ENCODE measurements at places on chromosomes 4 and X.

DNA sequence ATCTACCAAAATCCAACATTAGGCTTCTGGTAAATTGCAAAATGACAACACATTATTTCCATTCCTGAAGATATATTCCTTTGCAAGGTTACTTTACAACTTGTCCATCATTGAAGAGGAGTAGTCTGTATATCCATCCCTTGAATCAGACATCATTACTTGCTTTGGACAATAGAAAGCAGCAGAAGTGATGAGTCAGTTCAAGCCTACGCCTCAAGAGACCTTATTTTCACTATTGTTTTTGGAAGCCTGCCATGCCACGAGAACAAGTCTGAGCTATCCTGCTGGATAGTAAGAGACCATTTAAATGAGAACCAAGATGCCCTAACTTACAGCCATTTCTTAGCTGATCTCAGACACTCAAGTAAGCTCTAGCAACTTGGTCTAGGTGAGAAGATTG, 246.0 kb upstream of the HHIP start:
- DNase-seq: peak; percentile 95

DNA sequence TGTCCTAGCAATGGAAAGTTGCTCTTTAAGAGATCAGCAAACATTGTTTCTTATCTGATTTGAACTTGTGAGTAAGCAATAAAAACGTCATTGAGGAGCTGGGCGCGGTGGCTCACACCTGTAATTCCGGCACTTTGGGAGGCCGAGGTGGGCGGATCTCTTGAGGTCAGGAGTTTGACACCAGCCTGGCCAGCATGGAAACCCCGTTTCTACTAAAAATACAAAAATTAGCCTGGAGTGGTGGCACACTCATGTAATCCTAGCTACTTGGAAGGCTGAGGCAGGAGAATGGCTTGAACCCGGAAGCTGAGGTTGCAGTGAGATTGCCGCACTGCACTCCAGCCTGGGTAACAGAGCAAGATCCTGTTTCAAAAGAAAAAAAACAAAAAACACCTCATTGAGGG, 11.2 kb upstream of the PLAC8 start:
- DNase-seq: no peak

DNA sequence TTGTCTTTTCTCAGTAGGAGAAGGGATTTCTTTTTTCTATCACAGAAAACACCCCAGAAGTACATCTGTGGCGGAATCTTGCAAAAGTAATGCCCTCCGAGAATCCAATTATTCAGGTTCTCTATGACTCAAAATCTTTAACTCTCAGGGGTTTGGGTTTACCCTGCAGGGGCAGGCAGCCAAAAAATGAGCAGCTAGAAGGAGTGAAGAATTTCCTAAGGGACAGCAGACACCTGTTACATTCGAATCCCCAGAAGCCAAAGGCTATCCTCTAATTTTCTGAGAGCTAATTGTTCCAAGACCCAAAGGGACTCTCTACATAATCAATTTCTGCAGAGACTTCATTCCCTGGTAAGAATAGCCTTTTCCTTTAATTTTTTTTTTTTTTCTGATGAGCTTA, 27.5 kb upstream of the CBR4 start:
- no peak for DNase-seq

DNA sequence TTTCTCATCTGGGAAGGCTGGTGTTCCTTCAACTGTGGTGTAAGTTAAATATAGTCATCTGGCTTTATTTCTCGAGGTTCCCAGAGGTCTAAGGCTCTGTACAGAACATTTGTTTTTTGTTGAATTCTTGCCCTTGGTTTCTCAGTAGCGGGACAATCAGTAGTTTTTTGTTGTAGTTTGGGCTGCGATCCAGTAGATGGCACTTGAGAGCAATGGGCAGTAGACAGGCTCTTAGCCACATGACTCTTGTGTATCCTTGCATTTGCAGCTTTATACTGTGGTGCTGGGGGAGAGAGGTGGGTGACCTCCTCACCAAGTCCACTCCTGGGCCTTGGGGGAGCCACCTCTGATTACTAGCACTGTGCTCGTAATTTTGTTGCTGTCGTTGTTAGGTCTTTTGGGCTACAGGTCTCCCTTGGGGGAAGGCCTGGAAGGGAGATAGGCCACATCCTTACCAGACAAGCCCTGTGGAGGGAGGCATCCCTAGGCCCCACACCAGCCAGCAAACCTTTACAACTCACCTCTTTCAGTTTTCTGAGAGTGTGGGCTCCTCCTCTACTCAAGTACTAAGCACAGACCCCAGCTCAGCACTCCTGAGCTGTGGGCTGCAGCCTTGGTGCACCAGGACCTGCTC, 8.1 kb downstream of the ETDB start:
- peak; percentile 27 for DNase-seq

DNA sequence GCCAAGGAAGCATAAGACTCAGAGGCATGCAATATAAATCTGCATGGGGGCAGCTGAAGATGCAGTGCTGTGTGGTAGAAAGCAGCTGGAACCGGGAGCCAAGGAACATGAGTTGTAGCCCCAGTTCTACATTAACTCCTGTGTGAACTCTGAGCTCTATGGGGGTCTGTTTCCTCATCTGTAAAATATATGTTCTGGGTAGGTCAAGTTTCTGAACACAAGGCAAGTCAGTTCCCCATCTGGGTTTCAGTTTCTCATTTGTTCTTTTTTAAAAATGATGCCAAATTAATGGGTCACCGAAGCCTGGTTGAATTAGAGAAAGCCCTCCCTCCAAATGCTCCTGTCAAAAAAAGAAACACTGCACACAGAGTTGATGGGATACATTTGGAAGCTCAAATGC, 24.0 kb downstream of the UNC5C start:
- no peak for DNase-seq

GRCh38 chrX:19107035-19107434, 15.2 kb downstream of the ADGRG2 start:
- no peak for DNase-seq

GRCh38 chr4:14293582-14293981, 666.1 kb upstream of the BOD1L1 start:
- no peak for DNase-seq

DNA sequence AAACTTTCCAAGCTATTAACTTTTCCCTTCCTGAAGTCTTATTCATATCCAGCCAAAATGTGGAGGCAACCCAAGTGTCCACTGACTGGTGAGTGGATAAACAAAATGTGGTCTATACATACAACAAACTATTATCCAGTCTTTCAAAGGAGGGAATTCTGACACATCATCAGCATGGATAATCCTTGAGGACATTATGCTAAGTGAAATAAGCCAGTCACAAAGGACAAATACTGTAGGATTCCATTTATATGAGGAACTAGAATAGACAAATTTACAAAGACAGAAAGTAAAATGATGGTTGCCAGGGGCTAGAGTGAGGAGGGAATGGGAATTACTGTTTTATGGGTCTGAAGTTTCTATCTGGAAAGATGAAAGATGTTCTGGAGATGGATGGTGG, 178.7 kb upstream of the PITX2 start:
- DNase-seq: no peak

DNA sequence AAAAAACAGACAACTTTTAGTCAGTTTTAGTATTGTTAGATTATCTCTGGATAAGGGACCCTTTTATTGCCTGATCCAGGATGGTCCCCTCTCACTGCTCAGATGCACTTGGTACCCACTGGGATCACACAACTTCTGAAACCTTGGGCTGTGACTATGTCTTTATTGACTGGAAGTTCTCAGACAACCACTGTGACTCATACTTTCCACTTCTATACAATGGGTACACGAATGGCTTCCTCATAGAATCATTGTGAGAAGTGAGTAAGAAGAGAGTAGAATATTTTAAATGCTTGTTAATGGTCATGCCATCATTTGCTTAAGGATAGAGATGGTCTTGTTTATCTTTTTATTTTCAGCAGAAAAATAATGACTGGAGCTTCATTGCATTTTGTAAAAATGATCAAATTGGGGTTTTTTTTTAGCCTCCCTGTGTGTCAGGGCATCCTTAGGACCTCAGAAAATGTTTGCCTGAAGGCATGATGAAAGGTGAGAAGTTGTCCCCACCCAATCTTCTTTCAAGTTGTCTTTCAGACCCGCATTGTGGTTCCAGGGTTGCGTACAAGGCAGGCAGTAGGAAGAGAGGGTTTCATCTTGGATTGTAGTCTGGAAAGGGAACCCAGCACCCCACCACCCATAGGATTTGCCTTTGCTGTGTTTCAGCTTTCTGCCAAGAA, 115.1 kb downstream of the CPEB2 start:
- no peak for DNase-seq

GRCh38 chrX:134625315-134625718, 33.0 kb downstream of the PLAC1 start:
- DNase-seq: peak; percentile 48

DNA sequence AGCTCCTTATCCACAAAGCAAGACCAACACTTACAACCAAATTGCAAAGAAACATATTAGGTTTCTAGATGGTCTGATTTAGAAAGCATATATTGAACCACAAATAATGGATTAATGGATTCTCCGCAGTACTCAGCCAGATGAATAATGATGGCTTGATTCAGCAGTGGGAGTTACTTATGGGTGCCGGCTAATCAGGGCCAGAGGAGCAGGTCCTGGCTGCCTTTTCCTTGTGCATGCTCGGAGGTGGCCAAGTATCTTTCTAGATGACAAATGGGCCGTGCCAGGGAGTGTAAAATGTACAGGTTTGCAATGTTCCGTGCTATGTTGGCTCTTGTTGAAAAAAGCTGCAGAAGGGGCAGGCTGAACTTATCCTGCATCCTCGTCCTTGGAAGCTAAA, 70.2 kb downstream of the VCX3A start:
- DNase-seq: no peak

- DNase-seq: no peak
Measured at GRCh38 chr4:150584111-150584915, 2.4 kb downstream of the MAB21L2 start.

GRCh38 chrX:11725631-11726442, 32.2 kb upstream of the MSL3 start:
- DNase-seq: no peak

DNA sequence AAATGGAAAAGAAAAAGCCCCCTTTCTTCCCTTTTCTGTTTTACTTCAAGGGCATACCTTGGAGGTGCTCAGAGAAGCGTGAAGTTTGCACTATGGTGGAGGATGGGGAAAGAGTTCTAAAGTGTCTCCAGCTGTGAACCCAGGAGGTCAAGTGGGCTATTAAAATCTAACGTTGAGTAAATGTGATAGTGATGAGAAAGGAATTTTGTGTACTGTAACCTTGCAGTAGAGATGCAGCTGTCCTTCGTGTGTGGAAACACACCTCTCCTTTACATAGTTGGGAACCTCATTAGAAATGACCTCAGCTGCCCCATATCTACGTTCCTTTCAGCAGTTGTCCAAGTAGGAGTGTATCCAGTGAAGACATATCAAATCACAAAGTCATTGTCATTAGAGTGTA, 26.5 kb downstream of the ADH5 start:
- DNase-seq: peak; percentile 14

- peak; percentile 7 for DNase-seq
Measured at GRCh38 chr4:87074121-87074488, 139.3 kb downstream of the AFF1 start.

- DNase-seq: no peak
Measured at GRCh38 chrX:139596068-139596467, 65.5 kb downstream of the F9 start.

DNA sequence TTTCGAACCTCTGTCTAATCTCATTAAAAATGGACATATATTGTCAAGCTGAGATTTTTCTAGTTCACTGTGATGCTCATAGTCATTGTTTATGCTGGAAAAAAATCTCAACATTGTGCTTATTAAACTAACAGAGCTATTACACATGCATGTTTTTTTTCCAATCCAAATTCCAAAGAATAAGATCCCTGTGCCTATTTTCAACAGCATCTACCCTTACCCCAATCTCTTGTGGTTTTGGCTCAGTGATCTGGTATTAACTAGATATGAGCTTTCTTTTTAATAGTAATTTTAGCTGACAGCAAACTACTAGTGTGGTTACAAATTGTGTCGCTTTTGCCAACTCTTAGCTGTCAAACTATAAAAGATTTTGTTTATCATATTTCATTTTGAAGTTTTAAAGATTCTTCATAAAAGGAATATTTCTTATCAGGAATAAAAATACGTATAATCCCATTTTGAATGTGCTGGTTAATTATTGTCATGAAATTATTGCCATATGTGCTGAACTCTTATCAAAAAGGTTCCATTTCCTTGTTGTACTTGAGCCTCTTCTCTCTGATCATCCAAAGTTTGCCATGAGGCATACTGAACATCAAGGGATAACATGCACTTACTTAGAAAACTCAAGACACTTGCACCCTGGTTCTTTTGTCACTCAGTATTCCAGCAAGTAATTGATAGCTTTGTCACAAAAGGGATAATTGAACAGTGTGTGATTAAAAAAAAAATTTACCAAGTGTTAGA, 241.2 kb downstream of the ARHGAP24 start:
- peak; percentile 52 for DNase-seq

- peak; percentile 78 for DNase-seq
Measured at GRCh38 chr4:119729835-119730670, 101.4 kb upstream of the PDE5A start.

GRCh38 chrX:69362856-69363255, 141.3 kb upstream of the NALF2 start:
- peak; percentile 89 for DNase-seq

DNA sequence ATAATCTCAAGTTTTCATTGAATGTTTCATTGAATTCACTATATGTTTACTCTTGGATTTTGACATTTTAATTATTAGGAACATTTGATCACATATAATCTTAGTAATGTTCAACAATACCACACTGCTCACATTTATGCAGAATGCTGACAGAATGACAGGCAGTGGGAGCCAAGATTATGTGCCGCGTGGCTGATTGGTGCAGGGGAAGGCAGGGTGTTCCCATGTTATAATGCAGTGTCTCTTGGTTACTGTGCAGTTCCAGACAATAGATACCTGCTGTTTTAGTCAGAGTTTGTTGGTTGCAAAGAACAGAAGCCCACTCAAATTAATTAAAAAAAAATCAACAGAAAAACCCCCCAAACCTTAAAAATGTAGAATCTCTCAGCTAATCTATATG, 33.0 kb downstream of the FHIP1A start:
- no peak for DNase-seq

All from fibroblast of upper back skin (primary cell).